ENCODE measurements at places on chromosomes 13 and 19.

DNA sequence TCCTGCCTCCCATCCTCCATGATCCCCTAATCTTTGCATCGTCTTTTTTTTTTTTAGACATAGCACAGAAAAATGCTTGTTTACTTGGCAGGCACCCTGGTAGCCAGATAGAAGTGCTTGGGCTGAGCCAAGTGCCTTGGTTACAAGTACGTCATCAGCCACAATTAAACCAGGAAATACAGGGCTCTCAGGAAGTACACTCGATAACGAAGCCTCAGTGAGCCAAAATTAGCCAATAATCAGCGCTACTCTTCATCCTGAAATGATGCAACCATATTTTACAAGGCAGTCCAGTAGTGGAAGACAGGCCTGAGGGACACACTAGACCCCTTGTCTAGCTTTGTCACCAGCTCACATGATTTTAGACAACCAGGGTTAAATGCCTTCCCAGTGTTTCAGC is 194.0 kb upstream of the NBEA start:
- DNase-seq: no peak

GRCh38 chr13:98239162-98240076 is 62.4 kb upstream of the RNF113B start:
- no peak for DNase-seq

GRCh38 chr13:23615395-23616081 is 45.3 kb downstream of the TNFRSF19 start:
- no peak for DNase-seq

GRCh38 chr13:94660695-94661326 is 51.5 kb downstream of the SOX21 start:
- no peak for DNase-seq

- no peak for DNase-seq
Measured at GRCh38 chr13:113655346-113656002, 2.5 kb downstream of the ATP4B start.

DNA sequence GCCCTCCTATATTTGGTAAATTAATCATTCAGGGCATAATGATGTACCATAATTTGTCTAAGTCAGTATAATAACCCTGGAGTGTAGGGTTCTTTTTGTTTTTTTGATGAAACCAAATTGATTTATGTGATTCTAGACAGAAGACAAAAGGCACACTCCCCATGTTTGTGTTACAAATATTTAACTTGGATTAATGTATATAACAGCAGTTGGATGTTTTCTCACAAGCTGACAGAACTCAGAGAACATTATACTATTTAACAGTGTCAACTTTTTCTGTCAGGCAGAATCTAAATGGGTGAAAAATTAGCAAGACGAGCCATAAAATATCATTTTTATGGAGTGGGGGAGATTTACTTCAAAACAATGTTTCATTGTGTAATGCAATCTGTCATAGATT is 15.2 kb downstream of the CBY2 start:
- DNase-seq: no peak
